NCI-H187 (cell line): ENCODE measurements at places on chromosomes 16 and 17.

GRCh38 chr17:44315760-44316731 is 7.6 kb downstream of the RUNDC3A start:
- no peak for DNase-seq

DNA sequence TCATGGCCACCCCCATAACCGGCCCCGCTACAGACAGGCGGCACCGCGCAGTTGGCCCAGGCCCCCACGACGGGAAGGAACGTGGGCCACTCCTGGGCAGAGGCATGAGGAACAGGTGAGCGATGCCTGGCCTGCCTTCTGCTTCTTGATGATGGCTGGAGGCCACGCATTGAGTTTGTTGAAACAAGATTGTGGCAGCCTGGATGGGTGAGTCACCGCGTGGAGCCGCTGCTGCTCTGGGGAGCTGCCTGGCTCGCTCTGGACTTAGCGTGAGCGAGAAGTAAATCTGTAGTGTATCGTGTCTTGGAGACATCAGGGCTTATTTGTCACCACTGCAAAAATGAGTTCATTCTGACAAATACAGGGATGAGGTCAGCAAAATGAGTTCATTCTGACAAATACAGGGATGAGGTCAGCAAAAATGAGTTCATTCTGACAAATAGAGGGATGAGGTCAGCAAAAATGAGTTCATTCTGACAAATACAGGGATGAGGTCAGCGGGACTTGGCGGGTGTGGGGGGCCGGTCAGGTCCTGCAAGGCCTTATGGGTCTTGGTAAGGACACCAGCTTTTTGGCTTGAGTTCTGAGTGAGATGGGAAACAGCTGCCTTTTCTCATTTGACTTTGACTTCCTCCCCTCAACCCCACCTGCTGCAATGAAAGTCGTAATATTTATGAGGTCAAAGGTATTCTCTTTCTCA is 93.0 kb downstream of the SEC14L1 start:
- no peak for DNase-seq

DNA sequence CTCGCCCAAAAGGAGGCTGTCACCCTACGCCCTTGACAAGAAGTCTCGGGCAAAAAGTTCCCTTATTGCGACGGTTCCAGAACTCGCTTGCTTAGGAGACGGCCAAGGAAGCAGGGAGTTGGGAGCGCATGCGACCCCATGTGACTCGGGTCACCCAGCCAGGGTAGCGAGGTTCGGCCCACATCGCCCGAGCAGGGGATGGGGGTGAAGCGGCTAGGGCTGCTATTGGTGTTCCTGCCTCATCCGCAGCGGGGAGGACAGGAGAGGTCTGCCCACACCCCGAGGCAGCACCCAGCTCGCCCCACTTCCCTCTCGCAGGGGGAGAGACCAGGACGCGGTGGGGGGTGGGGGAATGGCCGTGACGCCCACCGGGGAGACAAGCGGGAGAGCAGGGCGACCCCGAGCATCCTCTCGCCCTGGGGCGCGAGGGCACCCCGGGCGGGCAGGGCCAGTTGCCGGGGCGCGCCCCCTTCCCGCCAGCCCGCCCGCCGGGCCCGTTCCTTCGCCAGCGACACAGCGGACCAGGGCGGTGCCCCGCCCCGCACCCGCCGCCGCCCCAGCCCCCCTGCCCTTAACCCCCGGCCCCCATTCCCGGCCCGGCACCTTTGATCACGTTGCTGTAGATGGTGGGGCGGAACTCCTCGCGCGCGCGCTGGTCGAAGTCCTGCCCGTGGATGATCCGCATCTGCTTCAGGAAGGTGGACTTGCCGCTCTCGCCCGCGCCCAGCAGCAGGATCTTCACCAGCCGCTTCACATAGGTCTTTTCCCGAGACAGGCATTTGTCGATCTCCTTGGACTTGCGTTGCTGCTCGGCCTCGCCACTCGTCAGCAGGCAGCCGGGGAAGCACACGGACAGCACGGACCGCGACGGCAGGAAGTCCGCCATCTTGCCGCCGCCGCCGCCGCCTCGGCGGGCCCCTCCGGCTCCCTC is 567 bp downstream of the GNA13 start:
- DNase-seq = no peak

DNA sequence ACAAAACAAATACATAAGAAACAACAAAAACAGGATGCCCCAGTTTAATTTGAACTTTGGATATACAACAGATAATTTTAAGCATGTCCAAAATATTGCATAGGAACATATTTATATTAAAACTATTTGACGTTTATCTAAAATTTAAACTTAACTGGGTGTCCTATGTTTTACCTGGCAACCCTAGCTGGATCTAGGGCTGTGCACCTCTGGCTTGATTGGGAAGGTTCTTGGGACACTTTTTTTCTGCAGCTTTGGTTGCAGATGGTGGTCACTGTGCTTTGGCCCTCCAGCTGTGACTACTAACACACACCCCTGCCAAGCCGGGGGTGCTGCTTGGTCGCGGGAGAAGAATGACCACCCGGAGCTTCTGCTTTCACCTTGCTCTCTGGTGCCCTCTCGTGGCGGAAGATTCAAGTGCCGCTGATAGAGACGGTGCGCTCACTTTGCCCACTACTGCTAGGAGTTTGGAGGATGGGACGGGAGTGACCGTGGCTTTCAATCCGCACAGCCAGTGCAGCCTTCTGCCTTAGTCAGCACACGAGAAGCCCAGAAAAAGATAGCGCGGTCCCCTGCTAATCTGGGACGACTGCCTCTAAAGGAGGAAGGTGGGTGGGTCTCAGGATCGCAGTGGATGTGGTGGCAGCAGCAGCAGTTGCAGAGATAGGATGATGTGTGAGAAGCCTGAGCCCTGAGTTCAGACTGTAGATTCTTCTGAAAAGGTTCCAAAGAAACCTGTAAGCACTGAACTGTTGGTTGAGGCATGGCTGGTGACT is 6.7 kb downstream of the SPACA3 start:
- peak; percentile 45 for DNase-seq

DNA sequence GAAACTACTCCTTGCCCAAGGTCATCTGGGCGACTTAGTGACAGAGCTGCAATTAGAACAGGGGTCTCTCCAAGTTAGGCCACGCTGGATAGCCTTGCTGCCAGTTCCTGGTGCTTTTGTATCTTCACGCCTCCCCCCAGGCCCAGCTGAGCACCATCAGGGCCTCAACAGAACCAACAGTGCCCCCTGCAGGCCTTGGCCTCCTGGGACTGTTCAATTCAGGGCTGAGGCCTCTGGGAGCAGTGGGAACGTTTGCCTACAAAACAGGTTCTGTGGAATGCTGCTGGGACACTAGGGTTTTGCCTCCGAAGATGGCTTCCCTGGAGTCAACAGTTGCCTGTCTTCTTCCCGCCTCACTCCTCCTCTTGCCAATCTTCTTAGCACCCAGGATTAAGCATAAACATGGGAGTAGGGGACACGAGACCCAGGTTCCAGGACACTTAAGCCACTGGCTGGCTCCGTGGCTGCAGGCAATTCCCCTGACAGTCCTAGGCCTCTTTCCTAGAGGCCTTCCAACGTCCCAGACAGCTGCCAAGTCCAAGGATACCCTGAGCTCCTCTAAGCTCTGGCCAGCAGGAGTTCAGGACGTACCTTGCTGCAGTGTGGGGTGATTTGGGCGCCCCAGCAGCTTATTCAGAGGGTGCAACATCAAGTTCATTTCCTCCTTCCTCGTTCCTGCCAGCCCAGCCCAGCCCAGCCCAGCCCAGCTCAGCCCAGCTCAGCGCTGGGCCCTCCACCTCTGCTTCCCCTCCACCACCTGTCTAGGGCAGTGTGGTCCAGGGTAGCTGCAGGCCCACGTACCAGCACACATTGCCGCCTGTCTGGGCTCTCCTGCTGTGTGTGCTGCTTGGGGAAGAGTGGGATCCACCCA is 246.6 kb upstream of the RPL38 start:
- DNase-seq = peak; percentile 32

DNA sequence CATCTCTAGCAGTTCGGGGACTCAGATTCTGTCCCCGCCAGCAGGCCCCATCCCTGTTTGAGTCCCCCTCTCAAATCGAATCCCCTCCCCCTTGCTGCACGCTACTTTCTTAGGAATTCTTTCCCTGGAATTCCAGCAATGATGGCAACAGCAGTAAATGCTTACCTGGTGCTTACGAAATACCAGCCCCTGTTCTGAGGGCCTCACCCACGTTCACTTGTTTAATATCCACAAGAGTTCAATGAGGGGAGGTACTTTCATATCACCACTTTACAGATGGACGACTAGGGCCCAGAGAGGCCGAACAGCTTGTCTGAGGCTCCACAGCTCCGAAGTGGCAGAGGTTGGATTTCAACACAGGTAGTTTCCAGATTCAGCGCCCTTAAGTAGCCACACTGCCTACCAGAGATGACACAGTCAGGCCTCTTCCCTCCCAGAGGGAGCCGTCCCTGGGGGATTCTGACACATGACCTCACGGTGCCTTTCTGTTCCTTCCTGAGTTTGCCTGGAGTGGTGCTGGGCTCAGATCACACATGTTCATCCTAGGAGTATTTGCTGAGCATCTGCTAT is 120.7 kb upstream of the GSE1 start:
- DNase-seq = no peak

DNA sequence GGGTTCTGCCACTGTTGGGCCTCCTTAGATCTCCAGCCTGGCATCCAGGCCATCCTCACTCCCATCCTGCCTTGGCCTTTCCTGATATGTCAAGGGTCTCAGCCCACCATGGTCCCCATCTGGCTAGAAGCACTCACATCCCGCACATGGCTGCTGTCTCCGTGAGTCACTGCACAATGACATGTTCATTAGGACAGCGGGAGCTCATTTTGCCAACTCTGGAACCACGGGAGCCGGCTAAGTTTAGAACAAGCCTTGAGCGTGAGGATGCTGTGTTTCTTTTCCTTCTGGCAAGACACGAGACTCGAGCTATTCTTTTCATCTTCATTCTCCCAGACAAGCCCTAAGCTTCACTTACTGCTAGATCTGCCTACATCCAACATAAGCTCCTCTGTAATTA is 65.7 kb upstream of the KSR1 start:
- DNase-seq = no peak

DNA sequence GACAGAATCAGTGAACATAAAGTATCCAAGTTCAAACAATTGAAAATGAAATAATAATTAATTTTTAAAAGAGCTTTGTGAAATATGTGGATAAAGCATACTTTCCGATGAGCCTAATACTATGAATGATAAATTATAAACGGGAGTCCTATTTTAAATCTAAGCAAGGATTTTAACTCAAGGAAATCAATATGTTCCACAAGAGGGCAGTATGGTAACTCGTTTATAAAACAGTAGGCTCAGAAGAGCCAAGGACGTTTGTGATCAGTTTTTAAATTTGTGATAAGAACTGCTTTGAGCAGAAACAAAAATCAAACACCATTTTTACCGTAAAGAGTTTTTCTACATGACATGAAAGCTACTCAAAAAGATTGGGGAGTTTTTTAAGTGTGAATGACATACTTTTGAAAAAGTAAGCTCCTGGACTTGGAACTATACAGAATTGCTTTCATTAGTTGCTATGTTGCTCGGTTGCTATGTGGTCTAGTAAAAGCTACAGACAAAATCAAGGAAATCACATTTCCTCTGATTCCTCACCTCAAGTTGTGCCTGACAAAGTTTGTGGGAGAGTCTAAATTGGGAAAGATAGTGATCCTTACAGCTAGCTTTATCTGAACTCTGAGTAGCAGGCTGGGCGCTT is 11.8 kb upstream of the TEKT1 start:
- DNase-seq = no peak

GRCh38 chr16:35208001-35208935 is 1748.9 kb downstream of the TP53TG3F start:
- DNase-seq = no peak

DNA sequence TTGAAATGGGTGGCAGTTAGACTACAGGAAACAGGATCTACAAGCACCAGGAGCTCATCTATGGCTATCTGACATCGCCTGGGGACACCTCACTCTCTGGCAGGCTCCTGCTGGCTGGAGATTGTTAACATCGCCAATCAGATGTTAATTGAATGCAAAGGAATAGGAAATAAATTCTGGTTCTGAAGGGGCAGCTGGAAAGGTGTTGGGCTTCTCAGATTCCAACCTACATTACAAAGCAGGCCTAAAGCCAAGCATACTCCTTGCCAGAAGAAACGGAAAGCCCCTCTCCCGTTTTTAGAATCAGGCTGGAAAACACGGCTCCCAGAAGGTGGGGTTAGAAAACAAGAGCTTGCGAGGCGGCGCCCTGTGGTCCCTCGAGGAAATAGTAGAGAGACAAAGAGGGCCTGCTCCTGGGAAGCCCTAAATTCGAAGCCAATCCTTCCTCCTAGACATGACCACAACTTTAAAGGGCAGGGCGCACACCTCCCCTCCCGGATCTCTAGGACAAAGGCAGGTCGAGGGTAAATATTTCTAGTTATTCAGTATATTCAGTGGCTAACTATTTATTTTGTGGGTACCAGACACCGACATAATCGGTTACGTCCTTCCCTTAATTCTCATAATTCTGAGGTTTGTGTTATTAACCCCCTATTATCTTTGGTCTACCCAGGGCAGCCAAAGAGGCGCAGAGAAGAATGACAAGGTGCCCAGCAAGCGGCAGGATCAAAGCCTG is 763 bp upstream of the TOM1L1 start:
- no peak for DNase-seq

GRCh38 chr17:12627177-12627629 is 38.5 kb upstream of the MYOCD start:
- DNase-seq = no peak

DNA sequence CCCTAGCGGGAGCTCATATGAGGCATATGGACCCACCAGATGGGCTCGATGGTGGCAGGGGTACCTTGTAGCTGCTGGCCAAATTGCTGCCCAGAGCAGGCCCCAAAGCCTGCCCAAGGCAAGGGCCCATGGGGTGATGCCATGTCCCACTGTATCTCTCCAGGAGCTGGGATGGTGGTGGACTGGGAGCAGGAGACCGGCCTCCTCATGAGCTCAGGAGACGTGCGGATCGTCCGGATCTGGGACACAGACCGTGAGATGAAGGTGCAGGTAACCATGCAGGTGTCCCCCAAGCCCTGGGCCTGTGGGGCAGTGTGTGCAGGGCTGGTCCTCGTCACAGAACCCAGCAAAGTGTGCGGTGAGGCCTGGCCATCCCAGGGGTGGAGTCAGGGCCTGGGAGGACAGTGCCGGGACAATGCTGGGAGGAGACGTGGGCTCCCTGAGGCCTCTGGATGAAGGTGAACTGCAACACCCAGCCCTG is 34.1 kb upstream of the CHMP6 start:
- no peak for DNase-seq

- no peak for DNase-seq
Observed at GRCh38 chr17:49887086-49887743, 39.3 kb upstream of the TAC4 start.

- DNase-seq = no peak
Observed at GRCh38 chr17:75041656-75042280, 5.0 kb downstream of the ATP5PD start.

GRCh38 chr17:83062011-83062817 is 17.2 kb upstream of the METRNL start:
- no peak for DNase-seq

DNA sequence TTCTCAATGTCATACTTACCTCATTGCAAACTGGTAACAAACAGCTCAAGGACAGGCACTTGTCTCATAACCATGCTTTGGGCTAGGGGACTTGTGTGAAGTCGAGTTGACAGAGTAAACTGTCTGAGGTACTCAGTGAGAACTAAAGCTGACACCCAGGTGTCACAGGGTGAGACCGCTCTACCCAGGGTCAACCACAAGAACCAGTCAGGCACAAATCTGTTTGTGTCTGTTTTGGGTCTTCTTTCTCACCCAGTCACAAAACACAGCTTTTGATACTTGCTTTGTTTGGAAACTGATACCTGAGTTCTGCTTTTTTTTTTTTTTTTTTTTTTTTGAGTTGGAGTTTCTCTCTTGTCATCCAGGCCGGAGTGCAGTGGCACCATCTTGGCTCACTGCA is 161.1 kb downstream of the STX8 start:
- DNase-seq = no peak
